CD4-positive, alpha-beta T cell (primary cell): ENCODE measurements at places on chromosomes 7 and 10.

DNA sequence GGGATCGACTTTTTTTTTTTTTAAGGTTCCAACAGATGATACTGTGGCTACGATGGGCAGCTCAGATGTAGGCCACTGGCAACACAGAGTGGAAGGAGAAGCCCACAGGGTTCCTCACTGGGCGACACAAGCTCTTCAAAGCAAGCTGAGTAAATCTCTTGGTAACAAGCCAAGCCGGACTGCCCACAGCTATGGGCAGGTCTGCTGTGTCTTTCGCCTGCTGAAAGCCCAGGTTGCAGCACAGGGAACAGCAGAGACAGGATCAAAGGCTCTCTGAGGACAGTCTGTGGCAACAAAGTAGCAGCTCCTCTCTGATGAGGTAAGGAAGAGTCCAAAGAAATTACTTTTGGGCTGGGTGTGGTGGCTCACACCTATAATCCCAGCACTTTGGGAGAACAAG is 83.6 kb downstream of the KCNMA1 start:
- no peak for DNase-seq

DNA sequence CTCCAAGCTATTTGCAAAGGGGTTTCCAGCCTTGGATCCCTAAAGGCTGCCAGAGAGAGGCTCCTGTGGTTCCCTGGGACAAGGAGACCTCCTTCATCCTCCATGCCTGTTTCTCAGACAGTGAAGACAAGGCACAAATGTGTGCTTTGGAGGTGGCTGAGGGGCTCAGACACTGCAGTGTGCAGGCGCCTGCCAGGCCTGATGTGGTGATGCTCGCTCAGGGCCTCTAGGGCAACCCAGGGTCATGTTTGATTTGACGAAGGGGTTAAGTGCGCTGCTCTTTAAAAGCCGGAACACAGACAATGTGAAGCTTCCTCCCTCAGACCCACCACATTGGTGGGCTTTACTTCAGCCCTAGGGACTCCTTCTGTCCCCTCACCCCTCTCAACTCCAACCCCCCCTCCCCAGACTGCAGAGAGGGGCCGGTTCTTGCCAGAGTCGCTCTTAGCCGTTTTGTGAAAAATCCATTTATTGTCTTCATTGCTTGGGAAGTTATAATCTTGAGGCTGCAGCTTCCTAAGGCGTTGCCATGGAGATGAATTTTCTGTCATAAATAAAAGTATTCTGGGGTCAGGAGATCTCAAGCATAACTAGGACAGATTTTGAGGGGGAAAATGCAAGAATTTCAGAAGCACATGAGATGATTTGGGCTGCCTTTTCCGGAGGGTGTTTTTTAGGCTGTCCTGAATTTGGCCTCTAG is 35.8 kb downstream of the PDGFA start:
- DNase-seq, result no peak

DNA sequence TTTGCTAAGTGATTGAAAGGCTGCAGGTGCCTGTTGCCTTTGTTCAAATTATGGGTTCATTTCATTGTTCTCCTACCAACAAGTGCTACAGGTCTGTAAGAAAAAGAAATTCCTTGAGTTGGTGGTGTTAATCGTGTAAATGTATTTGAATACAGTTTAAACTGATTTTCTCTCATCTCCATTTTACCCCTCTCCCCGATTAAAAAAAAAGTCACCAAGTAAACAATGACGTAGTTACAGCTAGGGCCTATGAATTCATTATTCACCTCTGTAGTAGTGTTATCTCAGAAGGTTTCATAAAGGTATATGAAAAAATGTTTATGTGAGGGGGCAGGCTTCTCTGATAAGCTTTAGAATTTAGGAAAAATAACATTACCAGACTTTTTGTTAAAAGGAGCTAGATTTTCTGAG is 1.1 kb downstream of the REEP3 start:
- peak; percentile 66 for DNase-seq

DNA sequence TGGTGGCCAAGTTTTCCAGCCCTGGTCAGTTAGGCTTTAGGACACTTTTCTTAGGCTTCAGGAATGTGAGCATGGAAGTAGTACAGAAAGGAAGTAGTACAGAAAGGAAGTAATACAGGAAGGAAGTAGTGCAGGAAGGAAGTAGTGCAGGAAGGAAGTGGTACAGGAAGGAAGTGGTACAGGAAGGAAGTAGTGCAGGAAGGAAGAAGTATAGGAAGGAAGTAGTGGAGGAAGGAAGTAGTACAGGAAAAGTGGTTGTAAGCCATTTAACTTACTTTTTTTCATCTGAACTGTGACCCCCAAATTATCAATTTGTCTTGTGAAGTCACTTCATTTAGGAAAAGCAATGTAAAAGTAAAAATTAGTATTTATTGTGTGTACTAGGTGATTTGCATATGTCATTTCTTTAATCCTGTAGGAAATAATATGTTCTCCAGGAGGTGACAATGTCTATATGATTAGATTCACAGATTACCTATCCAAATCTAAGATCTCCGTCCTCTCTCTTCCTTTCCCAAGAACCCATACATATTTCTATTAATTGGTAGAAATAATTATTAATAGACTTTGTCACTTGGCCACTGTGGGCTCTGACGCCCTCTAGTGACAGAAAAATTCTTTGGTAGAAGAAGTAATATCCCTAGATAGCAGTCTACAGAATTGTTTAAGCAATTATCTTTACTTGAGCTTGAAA is 3.9 kb upstream of the FAS start:
- DNase-seq, result peak; percentile 59

DNA sequence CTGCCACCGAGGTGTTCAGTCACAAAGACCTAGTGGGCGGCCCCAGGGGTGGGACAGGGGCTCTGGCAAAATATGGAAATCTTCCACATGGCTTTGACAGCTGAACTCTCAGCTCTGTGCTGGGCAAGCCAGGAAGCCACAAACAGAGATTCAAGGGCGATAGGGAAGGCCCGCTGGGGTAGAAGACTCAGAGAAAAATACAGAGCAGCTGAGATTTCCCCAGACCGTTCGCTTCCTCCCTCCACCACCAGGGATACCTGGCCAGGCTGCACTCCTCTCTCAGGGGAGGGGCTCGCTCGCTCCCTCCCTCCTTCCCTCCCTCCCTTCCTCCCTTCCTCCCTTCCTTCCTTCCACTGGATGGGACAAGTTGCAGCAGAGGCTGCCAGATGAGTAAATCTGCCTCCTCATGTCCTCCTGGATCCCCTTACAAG is 260.5 kb downstream of the PRPF18 start:
- no peak for DNase-seq

DNA sequence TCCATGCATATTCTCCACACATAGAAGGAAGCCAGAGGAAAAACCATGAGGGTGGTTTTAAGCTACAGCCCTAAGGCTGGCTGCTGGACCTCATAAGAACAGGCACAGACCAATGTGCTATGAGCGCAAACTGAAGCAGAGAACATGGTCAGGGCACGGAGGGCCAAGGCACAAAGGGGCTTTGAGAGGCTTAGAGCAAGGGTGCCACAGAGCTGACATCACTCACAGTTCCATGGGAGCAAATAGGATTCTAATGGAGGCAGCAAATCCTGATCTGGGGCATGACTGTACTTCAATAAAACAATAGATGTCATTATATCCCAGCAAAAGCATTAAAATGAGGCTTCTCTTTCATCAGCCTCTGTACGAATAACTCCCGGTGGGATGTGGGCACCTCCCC is 162.4 kb downstream of the COBL start:
- no peak for DNase-seq

DNA sequence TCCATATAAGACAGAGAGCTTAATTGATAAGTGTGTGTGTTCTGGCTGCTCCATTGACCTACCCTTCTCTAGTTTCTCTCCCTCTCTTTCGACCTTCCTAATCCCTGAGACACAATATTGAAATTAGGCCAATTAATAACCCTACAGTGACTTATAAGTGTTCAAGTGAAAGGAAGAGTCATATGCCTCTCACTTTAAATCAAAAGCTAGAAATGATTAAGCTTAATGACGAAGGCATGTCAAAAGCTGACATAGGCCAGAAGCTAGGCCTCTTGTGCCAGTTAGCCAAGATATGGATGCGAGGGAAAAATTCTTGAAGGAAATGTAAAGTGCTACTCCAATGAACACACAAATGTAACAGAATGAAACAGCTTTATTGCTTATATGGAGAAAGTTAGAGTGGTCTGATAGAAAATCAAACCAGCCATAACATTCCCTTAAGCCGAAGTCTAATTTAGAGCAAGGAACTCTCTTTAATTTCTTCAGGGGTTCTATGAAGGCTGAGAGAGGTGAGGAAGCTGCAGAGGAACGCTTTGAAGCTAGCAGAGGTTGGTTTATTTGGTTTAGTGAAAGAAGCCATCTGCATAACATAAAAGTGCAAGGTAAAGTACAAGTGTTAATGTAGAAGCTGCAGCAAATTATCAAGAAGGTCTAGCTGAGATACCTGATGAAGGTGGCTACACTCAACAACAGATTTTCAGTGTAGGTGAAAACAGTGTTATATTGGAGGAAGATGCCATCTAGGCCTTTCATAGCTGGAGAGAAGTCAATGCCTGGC is 53.8 kb downstream of the ST7 start:
- no peak for DNase-seq

GRCh38 chr10:33015761-33016547 is 57.9 kb upstream of the ITGB1 start:
- DNase-seq, result no peak

DNA sequence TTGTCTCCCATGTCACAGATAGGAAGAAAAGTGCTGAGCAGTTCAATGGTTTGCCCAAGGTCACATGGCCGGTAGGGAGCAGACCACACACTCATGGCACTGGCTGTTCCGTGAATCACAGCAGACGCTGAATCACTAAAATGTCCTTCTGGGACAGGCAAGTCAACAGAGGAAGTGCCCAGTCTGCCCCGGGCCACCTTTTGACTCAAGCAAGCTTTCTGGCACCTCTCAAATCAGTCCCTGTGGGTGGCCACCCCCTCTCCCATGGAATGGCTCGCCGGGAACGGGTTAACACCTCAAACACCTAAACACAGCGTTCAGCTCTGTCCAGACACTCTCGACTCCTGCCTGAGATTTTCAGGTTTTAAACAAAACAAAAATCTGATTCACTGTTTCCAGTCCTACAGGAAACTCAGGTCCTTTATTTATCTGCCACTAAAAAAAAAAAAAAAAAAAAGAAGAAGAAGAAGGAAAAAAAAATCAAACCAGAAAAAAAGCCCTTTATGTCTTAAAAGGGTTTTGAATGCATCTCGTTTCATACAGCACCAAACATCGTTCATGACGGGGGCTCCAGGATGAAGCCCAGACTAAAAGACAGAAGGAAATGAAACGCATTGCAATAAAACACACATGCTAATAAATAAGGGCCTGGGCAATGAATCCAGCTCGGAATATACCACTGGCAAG is 15.5 kb downstream of the CARD11 start:
- no peak for DNase-seq

DNA sequence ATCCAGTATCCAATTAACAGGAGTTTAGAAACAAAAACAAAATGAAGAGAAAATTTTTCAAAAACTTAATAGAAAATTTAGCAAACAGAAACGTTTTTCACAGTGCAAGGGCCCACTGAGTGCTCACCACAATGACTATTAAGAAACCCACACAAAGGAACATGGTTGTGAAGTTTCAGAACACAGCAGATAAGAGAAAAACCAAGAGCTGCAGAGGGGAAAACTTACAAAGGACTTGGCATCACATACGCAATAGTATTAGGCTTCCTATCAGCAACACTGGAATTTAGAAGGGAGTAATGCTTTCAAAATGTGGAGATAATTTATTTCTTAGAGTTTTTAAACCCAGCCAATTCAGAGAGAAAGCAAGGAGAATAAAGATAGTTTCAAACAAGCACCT is 1.7 kb upstream of the C7orf25 start:
- no peak for DNase-seq

DNA sequence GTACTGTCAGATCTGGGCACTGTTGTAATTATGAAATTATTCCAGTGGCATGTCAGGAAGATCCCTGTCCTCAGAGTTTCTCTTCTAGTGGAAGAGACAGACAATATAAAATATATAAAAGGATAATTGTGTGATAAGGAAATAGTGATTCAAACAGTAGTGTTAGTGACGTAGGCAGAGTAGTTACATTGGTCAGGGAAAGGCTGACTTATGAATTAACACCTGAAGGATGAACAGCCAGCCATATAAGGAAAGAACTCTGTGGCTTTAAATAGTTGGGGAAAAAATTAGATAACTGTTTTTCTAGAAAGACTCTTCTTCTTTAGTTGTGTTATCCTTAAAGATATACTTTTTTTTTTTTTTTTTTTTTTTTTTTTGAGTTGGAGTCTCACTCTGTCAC is 37.7 kb downstream of the WAC start:
- no peak for DNase-seq

DNA sequence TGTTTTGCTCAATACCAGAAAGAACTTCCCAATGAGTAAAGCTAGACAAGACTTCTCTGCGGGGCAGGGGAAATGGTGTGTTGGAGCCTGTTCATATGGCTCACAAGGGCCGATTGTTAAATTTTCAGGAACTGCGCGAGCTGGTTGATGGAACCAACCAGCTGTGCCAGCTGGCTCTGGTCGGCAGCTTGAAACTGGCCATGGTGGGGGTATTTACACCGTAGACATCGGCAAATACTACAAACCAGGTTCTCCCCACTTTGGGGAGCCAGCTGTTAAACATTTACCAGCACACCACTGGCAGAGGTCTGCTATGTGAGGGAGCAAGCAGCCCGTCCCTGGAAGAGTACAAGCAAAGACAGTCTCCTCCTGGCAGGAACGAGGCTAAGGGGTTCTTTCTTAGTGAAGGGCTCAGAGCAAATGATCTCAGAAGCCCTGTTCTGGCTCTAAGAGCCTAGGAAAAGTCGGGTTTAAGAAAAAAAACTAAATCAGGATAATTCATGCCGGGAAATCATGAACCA is 8.8 kb upstream of the ZMIZ1 start:
- DNase-seq, result no peak

GRCh38 chr7:28332046-28332445 is 80.3 kb upstream of the CREB5 start:
- DNase-seq, result no peak

GRCh38 chr7:134444961-134445315 is 14.0 kb downstream of the AKR1B1 start:
- no peak for DNase-seq

GRCh38 chr7:94382132-94382531 is 12.6 kb upstream of the COL1A2 start:
- no peak for DNase-seq

GRCh38 chr7:116986611-116987565 is 33.6 kb downstream of the ST7 start:
- DNase-seq, result no peak

GRCh38 chr7:138903859-138904435 is 77.2 kb downstream of the KIAA1549 start:
- DNase-seq, result no peak

DNA sequence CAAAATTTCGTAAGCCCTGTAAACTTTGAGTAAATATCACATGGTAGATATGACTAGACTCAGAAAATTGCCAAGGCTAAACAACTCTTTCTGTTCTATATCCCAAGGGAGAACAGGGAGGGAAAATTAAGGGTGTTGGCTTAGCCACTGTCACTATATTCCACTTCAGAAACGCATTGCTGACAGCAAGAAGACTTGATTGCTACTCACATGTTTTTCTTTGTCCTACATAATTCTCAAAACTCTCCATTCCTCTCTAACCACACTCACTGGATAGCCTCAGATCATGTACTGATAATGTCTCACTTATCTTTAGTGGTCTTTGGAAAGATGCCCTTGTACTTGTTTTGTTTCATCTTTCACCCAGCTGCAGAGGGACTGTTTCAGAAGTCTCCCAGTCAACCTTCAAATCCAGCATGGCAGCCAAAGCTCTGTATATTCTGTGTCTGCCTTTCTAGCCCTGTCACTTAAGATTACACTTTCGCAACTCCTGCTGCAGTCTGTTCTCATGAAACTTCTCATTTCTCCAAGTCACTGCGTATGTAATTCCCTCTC is 582.4 kb upstream of the FZD8 start:
- DNase-seq, result no peak
